Pulmonary artery endothelial cell (primary cell): ENCODE measurements at places on chromosomes 4 and X.

DNA sequence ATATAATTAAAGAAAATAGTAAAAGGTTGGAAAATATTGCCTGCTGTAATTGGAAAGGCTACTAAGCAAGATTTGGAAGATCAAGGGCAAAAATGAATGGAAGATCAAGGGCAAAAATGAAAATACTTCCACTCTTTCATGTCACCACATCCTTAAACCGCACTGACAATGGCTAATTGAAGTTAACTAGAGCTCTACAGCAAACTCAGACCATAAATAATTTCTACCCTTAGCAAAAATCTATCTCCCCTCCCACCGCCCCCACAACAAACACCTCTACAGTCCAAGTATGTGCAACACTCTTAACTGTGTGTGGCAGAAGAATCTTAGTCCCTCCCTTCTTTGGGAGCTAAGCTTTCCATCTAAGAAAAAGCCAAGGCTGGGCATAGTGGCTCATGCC, 27.1 kb downstream of the ATP11C start:
- no peak for DNase-seq

- DNase-seq = no peak
These were observed 547.2 kb upstream of the ADGRL3 start for GRCh38 chr4:60652933-60653332.

- DNase-seq = no peak
These were observed 129.5 kb upstream of the KLF3 start for GRCh38 chr4:38534344-38535045.

DNA sequence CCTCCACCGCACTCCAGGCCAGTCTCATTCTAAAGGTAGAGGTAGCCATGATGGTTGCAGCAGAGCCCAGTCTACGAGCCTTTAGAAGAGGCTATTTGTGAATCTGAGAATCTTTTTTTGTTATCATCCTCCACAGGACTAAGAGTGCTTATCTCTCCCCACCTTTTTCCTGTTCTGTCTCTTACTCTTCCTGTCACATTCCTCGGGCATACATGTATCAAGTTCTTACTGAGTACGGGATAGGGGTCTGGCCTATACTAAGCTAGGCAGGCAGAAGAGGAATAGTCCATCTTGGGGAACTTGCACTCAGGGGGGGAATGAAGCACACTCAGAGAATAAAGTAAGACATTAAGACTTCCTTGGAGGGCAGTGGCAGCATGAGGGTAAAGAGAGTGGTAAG, 25.7 kb downstream of the LAS1L start:
- DNase-seq = no peak

GRCh38 chr4:94642561-94642866, 115.2 kb upstream of the BMPR1B start:
- no peak for DNase-seq

DNA sequence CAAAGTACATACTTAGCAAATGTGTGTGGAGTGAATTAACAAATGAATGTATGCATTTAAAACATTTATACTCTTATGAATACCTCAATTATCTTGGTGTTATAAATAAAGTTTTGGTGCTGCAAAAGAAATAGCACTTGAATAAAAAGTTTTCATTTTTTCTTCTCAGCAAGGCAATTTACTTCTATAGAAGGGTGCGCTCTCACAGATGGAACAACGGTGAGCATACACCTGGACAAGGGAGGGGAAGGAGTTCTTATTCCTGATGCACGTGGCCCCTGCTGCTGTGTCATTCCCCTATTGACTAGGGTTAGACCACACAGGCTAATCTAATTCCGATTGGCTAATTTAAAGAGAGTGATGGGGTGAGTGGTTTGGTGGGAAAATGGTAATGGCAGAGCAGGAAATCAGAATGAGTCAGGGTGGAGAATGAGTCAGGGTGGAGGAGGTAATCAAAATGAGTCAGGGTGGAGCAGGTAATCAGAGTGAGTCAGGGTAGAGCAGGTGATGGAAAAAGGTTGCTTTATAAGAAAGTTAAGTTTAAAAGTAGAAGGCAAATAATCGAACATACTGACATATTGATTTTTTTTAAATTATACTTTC, 28.2 kb upstream of the PGK1 start:
- DNase-seq = no peak

DNA sequence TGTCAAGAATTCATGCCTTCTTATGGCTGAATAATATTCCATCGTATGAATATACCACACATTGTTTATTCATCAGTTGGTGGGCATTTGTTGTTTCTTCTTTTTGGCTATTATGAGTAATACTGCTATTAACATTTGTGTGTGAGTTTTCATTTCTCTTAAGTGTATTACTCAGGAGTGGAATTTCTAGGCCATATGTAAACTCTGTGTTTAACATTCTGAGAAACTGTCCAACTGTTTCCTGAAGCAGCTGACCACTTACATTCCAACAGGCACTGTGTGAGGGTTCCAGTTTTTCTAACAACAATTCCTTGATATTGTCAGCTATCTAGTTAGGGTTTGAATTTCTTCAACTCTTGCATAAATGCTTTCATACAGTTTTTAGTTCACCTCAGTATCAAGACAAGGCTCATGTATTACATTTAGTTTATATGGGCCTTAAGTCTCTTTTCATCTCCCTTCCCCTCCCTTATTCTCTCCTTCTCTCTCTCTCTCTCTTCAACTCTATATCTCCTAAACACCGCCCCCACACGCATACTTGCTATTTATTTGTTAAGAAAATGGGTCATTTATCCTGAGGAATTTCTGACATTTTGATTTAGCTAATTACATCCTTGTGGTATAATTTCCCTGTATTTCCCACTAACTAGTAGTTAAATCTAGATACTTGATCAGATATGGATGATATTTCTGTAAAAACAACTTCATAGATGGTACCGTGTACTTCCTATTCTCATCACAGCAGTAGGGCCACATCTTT, 77.4 kb downstream of the WDR19 start:
- peak; percentile 36 for DNase-seq

GRCh38 chr4:48197643-48198237, 63.7 kb upstream of the TXK start:
- DNase-seq = no peak

- DNase-seq = no peak
These were observed 13.0 kb downstream of the RBMX start for GRCh38 chrX:136867518-136867917.

GRCh38 chrX:14997271-14997670, 124.0 kb downstream of the MOSPD2 start:
- DNase-seq = no peak

GRCh38 chrX:12953420-12953819, 21.5 kb upstream of the TMSB4X start:
- no peak for DNase-seq

GRCh38 chrX:108699368-108699767, 37.0 kb downstream of the IRS4 start:
- DNase-seq = peak; percentile 0

DNA sequence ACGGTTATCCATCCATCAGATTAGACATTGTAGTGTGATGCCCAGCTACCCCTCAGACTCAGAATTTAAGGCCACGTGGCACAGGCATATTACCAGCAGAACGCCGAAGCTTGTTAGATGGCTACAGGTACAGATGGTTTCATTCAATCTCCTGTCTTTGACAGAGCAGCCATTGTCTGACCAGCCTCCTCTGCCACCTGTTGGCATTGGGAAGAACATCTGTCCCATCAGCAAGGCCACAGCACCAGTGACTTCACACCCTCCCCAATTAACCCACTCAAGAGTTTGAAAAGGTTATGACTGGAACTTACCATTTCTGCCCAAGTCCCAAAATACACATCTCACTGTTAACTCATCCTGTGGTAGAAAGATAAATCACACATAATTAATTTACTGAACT, 22.0 kb upstream of the PHKA2 start:
- DNase-seq = no peak

DNA sequence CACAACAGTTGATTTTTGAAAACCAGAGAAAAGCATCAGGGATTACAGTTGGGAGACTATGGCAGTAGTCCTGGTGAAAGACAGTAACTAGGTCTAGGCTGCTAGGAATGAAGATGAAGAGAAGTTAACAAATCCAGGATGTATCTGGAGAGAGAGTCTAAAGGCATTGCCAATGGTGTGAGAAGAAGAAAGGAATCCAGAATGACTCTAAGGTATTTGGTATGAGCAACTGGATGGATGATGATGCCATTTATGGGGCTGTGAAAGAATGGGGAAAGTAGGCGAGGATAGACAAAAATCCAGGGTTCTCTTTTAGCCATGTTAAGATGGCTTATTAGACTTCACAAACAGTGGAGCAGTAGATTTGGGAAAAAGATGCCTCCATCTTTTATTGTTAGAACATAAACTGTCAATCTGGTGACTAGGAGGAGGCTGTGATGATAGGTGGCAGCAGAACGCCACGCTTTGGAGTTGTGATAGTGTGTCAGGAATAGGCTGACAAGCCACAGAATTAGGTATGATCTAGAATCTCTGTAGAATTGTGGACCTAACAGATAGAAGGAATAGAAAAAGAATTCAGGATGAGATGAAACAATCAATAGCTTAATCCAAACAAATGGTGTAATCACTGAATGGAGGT, 27.3 kb upstream of the JADE1 start:
- DNase-seq = no peak

GRCh38 chrX:69238114-69238886, 73.0 kb upstream of the PJA1 start:
- DNase-seq = no peak

DNA sequence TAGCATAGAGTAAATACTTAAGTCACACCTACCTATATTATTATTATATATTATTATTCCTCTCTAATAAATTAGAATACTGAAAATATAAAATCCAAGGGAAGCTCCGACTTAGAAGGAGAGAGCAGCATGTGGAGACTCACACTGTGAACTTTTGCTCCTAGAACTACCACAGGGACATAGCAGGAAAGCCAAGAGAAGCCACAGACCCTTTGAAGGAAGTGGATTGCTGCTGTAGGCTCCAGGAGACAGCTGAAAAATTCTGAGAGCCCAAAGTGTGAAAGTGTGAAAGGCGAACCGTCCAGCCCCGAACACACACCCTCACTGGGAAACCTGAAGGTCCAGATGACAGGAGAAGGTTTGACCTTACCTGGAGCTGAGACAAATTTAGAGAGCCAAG, 177.0 kb downstream of the FAM13A start:
- no peak for DNase-seq

DNA sequence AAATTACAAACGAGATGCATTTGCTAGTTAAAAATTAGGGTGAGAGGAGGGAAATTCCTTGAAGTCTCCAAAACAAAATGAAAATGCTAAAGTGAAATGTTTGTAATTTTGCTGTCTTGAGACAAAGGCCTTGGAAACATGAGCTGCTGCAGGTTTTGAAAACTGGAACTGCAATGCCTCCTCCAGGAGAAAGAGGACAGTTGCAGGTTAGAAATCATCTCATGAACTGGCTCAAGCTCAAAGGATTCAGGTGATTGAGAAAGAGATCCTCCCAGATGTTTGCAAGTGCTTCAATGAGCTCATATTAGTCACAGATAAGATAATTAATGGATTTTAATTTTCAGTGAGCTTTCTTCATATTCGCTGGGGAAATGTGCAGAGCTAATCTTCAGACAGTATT, 32.4 kb downstream of the SMPX start:
- DNase-seq = no peak

DNA sequence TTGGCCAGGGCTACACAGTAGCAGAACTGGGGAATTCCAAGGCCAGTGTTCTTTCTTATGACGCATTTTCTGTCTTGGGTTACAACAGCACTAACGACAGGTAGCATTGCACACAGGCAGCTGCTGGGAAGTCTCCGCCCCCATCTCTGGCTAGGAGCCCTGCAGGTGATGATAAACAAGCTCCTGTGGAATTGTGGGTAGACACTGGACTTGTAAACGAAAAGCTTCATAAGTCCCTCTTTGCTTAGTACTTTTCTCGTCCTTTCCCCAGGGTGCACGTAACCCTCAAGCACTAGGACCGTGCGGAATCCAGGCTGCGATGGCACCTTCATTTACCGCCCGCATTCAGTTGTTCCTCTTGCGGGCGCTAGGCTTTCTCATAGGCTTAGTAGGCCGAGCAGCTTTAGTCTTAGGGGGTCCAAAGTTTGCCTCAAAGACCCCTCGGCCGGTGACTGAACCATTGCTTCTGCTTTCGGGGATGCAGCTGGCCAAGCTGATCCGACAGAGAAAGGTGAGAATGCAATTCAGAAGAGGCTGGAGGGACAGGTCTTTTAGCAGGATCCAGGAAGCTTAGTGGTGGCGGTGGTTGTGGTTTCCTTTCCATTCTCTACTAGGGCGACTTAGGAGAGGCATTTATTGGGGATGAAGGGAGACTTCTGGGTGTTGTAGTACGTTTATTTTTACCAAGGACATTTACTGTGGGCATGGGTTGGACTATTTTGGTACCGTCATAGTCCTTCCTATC, at the start of gene FAAH2:
TSS of gene FAAH2 (plus strand) at position 200 of the 745 bp plus-strand sequence. CDS start at position 320, 120 bp downstream.
- DNase-seq = no peak
